ENCODE measurements at places on chromosomes 12 and 14. TPM values are rescaled to one million over a fixed set of nuclear protein-coding genes. Genes with fewer than 3 reads are reported as not detected.
A peak's percentile ranks its signal among the peaks of the same experiment; 100 is the strongest.

Gene TMPRSS12
- not detected for total RNA-seq

GRCh38 chr14:36317650-36318049 is 2.8 kb downstream of the MBIP start:
- no peak for DNase-seq

GRCh38 chr12:54337854-54338650 is 13.1 kb downstream of the COPZ1 start:
- DNase-seq: no peak

DNA sequence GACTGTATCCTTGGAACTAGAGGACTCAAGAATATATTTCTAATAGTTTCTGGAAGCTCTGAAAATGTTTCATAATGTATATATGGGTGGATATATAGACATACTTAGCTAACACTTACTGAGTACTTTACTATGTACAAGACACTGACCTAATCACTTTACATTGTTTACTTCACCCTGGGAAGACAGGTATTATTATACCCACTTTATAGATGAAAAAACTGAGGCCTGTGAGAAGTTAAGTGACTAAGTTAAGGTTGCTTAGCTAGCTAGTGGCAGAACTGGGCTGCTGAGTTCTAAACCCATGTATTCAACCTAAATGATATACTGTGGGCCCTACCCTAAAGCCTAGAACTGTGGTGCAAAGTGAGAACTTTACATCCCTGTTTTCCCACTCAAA is 79.1 kb upstream of the SSTR1 start:
- no peak for DNase-seq

- no peak for DNase-seq
Measured at GRCh38 chr12:11962860-11963259, 107.9 kb upstream of the BCL2L14 start.

DNA sequence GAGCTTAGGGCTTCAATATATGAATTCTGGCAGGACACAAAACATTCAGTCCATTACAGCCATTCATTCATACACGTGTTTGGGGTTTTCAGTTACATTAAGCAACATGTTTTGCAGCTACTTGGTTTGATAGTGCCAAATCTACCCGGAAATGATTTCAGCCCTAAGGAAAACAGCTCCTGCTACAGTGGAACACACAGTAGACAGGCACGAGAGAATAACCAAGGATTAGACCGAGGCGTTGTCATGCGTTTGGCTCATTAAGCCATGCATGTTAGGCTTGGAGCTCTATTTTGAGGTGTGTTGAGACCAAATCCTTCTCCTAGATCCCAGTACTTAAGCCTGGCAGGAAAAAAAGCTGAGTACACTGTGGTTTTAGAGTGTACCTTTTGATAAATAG is 177.4 kb downstream of the PRKCH start:
- DNase-seq: no peak

DNA sequence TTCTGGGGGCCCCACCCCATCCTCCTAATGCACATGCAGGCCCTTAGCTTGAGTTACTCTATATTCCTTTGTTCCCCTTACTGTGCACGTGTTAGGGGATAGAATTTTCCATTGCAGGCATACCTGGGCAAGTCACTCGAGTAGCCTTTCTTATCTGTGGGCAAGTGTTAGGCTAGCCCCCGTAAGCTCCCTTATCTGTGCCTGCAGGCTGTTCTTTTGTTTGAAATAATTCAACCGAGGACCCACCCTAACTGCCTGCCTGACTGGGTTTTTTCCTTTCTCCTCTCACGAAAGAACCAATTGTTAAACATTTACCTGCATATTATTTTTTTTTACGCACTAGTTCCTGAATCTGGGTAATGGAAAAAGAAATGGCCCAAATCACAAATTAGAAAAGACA is 21.3 kb upstream of the BCAT1 start:
- no peak for DNase-seq

- no peak for DNase-seq
Measured at GRCh38 chr12:11837216-11837934, 187.9 kb downstream of the ETV6 start.

GRCh38 chr14:24339284-24340151 is at the start of gene RIPK3:
Gene RIPK3, minus strand, starts transcription at chr14:24339991. Its CDS starts 165 bp downstream, at chr14:24339826.
- peak; percentile 85 for DNase-seq

GRCh38 chr14:54105898-54106297 is 149.3 kb upstream of the BMP4 start:
- DNase-seq: no peak
